CD4-positive, alpha-beta T cell (primary cell): ENCODE measurements at places on chromosomes 2 and 18.

DNA sequence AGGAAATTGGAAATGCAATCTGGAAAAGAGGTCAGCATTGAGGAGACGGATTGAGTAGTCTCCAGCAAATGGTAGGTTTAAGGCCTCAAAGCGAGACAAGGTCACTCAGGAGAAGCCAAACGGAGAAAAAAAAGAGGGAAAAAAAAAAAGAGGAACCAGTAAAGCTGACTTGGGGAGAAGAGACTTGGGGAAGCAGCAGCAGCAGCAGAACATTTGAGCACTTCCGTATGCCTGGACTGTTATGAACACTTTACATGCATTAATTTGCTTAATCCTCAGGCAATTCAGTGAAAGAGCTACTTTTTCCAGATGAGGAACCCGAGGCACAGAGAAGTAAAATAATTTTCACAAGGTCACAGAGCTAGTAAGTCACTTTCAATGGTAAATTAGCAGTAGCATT is 81.3 kb downstream of the OSBPL6 start:
- DNase-seq = no peak

GRCh38 chr2:181264001-181264400 is 193.2 kb upstream of the ITGA4 start:
- DNase-seq = no peak

- no peak for DNase-seq
Measured at GRCh38 chr2:22517141-22517540, 867.8 kb upstream of the KLHL29 start.

GRCh38 chr2:240896871-240897692 is 1.1 kb upstream of the MAB21L4 start:
- no peak for DNase-seq

DNA sequence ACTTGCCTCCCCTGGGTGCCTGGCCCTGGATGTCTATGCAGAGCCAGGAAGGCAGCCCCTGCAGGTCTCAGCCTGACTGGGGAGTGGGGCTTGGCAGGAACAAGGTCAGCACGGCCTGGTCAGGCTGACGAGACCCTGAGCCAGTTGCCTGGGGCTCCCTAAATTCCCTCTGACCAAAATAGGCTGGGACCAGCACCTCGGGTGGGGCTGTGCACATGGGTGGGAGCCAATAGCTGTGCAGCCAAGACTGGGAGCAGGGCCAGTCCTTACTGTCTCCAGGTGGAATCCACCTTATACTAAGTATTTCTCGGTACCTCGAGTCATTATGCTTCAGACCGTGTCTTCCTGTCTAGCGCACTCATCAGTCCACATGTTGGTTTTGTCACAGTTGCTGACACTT is 11.4 kb upstream of the IL1R2 start:
- DNase-seq = no peak
